ENCODE measurements at places on chromosomes 16 and 17.
A peak's percentile ranks its signal among the peaks of the same experiment; 100 is the strongest.

- DNase-seq: no peak
Measured at GRCh38 chr17:4247361-4247970, 16.3 kb downstream of the ANKFY1 start.

- no peak for DNase-seq
Measured at GRCh38 chr16:26961459-26961858, 105.3 kb upstream of the C16orf82 start.

GRCh38 chr17:40366076-40366860 lies 1.7 kb upstream of the GJD3 start:
- no peak for DNase-seq

- DNase-seq: no peak
Measured at GRCh38 chr16:54215471-54215870, 71.1 kb downstream of the IRX3 start.

DNA sequence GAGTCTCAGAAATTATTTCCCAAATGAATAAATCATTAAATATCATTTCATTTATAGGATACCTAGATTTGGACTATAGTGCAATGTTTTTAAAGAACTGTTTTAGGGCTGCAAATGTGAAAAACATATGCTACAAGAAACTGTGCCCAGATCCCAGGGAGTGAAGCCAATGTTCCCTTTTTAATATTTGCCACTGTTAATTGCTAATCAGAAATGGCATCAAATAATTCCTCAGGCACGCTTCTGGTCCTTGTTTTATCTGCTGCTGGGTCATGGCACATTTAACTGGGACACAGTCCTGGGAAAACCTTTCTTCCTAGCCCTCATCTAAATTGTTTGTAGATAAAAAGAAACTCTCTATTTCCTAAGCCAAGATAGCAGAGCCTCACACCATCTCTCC lies 79.3 kb upstream of the CNTNAP4 start:
- no peak for DNase-seq

- peak; percentile 84 for DNase-seq
Measured at GRCh38 chr17:3888343-3889171, 4.3 kb downstream of the CAMKK1 start.

Data from NCI-H446 treated with DMSO at 0.1 percent for 48 hours (cell line).